Dorsolateral prefrontal cortex (tissue), 122 donors: ENCODE measurements at places on chromosomes 3 and 15. TPM values are rescaled to one million over a fixed set of nuclear protein-coding genes. Genes with fewer than 3 reads are reported as not detected.

- no peak for DNase-seq
Measured at GRCh38 chr3:193879864-193880242, 256.1 kb upstream of the HES1 start.

GRCh38 chr3:24196526-24196925 is 251.4 kb downstream of the NR1D2 start:
- DNase-seq: no peak

- no peak for DNase-seq
Measured at GRCh38 chr3:161272524-161272923, 51.4 kb downstream of the NMD3 start.

DNA sequence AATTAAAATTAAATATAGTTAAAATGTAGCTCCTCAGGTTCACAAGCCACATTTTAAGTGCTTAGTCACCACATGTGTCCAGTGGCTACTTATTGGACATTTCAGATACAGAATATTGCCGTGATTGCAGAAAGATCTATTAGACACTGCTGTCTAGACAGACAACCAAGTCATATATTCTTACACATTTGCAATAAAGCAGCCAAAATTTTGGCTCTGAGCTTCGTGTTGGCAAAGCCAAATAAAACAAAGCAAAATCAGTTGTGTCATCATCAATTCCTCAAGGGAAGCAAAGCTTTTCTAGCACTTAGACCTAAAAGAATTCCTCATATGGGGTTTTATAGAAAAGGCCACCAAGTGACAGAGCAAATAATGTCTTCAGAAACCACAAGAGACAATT is 193.1 kb upstream of the LPP start:
- no peak for DNase-seq

DNA sequence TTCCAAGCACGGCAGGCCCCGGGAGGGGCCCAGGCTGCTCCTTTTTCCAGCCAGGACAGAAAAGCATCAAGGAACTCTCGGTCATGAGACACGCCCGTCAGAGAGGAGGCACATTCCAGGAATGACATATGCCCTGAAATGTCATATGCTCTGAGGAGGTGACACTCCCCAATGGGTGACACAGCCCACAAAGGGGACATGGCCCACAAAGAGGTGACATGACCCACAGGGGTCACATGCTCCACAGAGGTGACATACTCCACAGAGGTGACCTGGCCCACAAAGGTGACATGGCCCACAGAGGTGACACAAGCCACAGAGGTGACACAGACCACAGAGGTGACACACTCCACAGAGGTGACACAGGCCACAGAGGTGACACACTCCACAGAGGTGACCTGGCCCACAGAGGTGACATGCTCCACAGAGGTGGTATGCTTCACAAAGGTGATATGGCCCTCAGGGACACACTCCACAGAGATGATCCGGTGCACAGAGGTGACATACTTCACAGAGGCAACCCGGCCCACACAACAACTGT is 79.2 kb downstream of the ABHD5 start:
- no peak for DNase-seq

DNA sequence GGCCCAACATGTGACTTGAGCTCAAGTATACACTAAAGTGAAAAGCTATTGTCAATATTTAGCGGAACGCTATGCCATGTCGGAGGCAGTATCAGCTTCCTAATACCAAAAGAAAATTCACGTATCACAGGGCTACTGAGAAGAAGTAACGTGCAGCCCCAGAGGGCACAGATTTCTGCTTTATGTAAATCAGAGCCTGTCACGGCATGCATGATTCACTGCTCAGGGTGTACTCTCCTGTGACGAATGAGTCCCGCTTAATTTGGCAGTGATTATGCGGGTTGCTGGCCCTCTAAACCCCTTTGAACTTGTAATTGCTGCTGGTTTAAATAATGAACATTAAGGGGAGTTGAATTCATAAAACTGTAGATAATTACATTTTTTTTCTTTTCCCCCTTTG is 85.3 kb downstream of the MEIS2 start:
- no peak for DNase-seq

DNA sequence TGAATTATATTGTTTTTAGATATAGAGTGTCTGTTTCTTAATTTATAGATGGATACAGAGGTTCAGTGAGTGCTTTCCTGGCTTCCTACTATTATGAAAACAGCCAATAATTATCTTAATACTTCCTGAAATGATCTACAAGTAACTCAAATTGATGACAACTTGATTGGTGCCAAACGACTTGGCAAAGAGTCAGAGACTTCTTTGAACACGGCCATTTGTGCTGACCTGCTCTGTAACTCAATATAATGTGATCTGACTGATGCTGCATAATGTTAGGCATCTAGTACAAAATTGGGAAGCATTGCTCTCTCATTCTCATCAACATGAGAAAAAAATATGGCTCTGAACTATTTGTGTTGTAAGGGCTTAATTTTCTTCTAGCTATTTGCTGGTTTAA is 193.9 kb downstream of the DIPK2A start:
- no peak for DNase-seq

GRCh38 chr3:171384101-171384891 is 75.9 kb downstream of the TNIK start:
- DNase-seq: no peak

GRCh38 chr3:7015683-7016440 is 154.9 kb downstream of the GRM7 start:
- no peak for DNase-seq

The PTPRG gene
- total RNA-seq: 46.5 TPM
